Neuronal stem cell (in vitro differentiated cells): ENCODE measurements at places on chromosomes 5 and 9.
A peak's percentile ranks its signal among the peaks of the same experiment; 100 is the strongest.

DNA sequence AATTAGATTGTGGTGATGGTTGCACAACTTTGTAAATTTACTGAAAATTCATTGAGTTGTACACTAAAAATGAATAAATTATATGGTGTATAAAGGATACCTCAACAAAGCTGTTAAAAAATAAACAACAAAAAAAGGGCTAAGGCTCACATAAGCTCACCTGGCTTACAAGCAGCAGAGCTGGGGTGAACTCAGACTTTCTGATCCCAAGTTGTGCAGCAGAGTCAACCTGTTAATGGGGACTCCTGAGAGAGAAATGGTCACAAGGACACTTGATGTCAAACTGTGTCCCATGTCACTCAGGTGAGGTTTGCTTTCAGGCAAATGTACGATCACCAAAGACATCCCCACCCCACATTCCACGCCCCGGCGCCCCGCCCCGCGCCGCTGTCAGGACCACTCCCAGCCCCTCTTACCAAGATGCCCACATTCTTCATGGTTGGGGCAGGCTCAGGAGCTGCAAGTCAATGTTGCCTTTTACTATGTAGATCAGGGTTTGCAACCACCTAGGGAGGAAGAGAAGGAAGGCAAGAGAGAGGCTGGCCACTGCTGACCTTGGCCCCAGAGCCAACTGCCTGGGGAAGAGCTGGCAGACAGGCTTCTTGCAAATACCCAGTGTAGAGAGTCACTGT, 22.4 kb upstream of the SLC36A1 start:
- DNase-seq: no peak

DNA sequence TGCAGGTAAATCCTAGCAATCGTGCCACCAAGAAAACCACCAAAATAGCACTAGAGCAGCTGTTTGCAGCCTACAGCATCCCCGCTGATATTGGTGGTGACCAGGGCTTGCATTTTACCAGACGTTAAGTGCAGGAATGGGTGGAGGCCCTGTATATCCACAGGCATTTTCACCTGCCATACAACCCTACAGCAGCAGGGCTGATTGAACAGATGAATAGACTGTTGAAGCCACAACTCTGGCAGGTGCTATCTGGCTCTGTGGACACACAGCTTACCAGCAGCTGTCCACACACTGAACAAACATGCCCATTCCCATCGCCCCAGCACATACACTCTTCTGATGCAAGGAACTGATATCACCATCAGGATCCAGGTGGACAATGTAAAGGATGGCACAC, 154.5 kb upstream of the APC start:
- DNase-seq: no peak

DNA sequence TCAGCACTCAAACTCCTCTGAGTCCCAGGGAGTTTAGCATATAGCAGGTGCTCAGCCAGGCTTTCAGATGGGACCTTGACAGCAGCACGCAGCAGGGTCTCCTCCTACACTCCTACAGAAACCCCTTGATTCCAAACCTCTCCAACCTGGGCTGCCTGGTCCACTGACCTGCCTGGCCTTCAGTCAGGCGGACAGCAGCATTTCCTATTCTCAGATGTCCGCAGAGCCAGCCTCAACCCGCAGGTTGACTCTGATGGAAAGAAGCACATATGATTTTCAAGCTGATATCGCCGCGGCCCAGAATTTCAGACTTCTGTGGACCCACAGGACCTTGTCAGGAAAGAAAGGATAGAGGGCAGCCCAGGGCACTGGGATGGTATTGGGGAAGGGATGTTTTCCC, 5.3 kb upstream of the SLC25A48 start:
- DNase-seq: no peak

DNA sequence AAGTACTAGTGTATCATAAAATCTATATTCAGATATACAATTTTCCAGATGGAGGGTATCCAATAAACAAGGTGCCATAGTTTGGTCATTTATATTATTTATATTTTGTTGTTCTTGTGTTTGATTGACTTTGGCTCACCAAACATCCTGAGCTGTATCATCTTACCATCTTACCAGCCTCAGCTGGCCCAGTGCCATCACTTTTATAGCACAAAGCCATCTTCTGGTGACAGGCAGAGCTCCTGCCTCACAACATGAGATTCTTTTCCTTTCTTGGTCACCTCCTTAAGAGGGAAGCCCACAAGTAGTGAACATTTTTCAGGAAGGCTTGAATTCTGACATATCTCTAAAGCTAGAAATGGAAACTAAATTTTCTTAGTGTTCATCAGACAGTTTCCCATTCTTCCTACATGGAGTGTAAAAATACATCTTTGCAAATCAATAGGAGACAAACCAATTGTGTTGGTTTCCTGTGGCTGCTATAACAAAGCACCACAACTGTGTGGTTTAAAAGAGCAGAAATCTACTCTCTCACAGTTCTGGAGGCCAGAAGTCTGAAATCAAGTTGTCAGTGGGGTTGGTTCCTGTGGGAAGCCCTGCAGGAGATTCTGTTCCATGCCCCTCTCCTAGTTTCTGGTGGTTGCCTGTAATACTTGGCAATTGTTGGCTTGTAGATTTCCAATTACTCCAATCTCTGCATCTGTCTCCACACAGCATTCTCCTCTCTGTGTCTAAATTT, 341.8 kb downstream of the MAN2A1 start:
- no peak for DNase-seq

DNA sequence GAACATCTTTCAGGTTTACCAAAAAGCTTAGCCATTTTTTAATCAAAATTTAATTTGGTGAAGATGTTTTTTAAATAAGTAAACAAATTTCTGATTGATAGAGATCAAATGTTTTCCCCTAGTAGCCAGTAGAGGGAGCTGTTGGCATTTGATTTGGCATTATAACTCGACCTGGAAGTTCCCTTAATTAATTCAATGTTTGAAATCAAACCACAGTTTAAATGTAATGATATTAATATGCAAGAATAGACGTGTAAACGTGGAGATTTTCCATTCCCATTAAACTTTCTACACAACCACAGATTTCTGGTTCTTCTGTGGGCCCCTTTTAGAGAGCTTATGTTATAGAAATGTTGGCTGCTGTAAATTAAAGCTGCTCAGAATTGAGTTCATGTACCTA, 148.1 kb upstream of the MPDZ start:
- DNase-seq: peak; percentile 53

DNA sequence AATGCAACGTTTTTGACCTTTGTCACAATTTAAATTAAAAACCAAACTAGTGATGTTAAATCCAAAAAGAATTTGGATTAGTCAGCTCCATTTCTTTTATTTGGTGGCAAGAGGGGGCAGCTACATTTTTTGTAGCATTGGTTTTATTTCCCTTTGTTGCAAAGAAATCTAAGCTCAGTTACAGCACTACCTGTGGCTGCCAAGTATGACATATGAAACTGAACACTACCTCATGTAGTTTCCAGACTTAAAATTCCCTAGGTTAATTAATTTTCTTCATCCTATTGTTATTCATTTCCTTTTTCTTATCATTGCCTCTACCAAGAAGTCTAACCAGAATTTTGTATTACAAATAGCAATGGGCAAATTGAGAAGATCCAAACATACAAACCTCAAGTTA, 393.5 kb downstream of the BRINP1 start:
- DNase-seq: no peak

DNA sequence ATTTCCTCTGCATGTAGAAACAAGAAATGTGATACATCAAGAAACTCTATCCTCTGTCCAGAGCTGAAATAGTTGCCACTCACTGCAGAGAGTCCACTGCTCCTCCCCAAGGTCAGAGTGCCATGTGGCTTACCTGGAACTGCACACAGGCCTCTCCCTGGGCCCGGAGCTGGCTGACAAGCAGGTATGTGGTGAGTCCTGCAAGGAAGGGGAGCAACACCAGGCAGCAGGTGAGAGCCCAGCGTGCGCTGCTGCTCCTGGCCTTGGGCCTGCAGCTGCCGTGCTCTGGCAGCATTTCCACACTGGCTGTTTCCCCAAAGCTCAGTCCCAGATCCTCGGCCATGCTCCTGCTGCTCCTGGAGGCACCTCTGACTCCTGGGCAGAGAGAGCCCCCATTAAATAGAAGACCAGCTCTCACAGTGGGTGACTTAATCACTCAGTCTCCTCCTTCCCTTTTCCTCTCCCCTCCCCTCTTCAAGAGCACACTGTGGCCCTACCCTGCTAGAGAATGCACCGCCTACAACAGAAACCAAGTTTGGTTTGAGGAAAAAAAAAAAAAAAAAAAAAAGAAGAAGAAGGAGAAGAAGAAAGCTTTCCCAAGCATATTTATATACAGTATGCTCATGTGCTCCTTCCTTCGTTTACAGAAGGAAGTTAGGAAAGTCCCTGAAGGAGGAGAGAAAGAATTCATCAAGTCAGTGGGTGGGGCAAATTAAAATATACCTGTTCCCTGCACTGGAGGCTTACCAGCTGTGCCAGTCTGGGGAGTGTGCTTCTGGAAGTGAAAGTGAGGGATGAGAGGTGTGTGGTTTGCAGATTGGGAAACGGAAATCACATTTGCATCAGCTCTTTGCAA, at the start of gene TNFSF15:
TNFSF15 (minus strand) TSS at position 370 of the 856 bp plus-strand sequence; CDS start at position 343, 27 bp downstream.
- DNase-seq: no peak

- no peak for DNase-seq
Observed at GRCh38 chr9:4980086-4980727, 4.9 kb upstream of the JAK2 start.

DNA sequence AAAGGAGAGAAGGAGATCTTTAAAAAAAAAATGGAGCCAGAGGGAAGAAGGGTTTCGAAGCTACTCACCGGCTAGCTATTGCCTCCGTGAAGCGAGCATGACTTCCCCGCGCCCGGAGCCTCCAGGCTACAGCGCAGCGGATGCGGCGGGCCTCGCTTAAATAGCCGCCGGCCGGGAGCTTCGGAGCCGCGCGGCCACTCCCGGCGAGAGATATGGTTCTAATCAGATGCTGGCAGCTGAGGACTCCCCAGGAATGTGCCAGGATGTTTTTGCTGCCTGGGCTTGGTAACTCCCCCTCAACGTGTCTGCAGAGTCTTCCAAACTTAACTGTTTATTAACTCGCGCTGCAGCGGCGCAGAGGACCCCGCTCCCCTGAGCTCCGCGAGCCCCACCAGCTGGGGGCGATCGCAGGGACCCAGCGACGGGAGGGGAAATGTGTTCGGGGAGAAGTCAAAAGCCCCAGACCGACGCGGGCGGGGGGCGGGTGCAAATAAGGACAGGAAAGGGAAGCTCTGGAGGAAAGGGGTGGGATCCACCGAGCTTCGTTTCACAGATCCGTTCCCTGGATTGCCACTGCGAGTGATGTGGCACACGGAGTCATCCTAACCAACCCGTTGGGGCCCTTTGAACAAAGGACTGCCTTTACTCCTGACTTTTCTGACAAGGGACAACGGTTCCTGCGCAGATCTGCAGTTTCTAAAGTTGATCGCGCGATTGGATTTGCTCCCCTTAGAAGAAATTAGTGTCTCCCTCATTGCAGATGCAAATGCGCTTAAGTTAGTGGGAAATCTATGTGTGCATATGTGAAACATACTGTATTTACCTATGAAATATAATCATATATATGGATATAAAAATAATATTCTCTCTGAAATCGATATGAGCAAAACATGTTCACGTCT, at the start of gene DAB2:
DAB2 (minus strand) TSS at position 245 of the 902 bp plus-strand sequence. CDS start 30,660 bp downstream, outside the sequence.
- DNase-seq: peak; percentile 82

GRCh38 chr9:19946441-19947109, 157.7 kb upstream of the SLC24A2 start:
- no peak for DNase-seq

DNA sequence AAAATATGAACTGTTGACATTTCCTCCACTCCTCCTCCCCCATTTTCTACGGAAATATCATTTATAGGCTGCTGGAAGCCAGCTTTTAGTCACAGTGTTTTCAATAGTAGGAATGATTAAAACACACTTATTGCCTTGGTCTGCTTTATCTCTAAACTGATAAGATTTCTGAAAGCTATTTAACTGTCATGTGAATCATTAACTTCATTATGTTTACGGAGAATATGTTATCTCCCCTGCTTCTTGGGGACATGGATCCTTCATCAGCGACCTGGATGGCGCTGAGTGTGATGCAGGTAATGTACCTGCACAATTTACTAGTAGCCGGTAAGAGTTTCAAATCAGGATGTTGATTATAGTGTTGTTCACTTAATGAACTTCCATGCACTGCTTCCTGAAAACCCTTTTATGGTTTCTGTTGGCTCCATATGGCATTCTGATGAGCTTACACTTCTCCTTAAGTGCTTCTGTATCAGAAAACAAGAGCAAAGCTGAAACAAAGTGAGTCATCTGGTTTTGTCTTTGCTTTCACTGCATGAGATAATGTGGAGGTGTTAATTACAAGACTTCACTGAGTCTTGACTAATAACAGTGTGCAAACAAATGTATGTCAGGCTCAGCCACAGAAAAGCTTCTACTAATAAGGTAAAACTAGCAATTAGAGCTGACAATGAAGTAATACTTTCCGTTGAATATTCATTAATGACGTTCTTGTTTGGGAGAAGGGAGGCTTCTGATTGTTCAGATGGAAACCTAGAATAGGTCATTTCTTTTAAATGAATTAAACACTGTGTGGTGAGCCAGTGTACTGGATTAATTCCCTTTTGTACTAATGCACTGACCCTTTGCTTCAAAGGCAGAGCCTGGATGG, 162.4 kb upstream of the ZNF608 start:
- no peak for DNase-seq

DNA sequence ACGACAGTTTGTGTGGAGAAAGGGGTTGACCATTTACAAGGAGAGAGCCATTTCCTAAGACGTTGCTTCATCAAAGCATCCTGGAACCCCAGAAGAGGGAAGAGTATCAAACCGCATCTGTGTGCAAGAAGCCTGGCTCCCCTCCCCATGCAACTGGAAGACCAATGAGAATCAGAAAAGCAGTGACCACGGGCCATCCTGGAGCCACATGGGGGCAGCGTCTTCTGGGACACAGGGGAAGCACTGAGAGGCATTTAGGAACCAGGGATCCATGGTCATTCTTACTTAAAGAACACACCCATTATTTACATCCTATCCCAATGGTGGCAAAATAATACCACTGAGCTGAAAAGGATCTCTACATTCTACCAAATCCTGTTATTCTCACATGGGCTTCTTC, 29.3 kb downstream of the SEMA5A start:
- DNase-seq: no peak

GRCh38 chr9:33170464-33171415, 3.6 kb upstream of the B4GALT1 start:
- DNase-seq: no peak

DNA sequence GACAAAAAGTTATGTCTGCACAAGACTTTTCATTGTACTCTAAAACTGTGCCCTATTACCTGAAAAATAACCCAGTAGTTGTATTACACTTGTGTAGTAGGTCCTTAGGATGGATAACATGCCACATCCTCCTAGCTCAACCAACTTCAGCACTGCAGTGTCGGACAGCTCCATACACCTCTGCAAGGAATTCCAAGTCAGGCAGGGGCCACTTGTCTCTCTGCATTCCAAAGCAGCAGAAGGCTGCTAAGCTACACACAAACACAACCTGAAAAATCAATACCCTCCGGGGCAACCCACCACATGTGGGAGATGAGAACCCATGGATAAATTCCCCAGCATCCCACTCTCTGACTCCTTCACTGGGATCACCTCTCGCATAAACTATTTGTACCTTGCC, 50.2 kb downstream of the MED10 start:
- peak; percentile 73 for DNase-seq
